ENCODE measurements at places on chromosomes 6 and 20.

DNA sequence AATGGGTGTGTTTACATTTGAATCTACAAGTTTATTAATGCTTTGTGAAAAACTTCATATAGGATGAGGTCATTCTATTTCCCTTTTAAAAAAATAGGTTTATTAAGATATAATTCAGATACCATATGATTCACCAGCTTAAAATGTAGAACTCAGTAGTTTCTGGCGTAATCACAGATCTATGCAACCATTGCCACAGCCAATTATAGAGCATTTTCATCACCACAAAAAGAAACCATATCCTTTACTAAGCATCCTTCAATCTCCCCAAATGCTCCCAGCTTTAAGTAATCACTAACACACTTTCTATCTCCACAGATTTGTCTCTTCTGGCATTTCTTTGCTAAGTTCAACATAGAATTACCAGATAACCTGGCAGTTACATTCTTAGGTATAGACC is 137.2 kb downstream of the PTPRT start:
- DNase-seq, result no peak

DNA sequence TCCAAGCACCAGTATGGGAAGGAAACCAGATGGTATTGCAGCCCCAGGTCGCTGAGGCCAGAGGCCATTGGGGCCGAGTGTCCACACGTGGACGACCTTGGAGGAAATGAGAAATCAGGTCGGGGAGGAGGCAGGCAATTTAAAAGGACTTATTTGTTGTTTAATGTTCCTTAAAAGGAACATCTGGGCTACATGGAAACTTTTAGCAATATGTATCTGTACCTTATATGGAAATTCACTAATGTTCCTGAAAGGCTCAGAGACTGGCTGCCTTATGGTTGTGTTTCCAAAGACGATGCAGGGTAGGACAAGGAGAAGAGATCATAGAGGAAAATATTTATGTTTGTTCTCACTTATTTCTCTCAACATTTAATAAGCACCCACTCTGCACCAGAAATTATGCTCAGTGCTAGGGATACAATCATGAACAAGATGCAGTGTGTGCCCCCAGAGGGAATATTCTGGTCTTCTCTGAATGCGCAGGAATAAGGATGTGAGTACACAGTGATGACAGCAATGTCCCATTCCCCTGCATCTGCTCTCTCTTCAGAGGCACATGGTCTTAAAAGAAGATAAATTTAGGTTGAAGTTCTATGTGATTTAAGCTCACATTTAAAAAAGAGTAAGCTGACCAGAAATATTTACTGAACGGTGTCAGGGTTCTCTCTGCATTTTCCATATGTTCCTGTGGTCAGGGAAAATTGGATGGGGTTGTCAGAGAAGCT is 3.4 kb downstream of the BNIP5 start:
- DNase-seq, result no peak

- no peak for DNase-seq
Observed at GRCh38 chr6:35435074-35435837, 16.9 kb upstream of the FANCE start.

- DNase-seq, result no peak
Observed at GRCh38 chr6:8674126-8674525, 238.8 kb upstream of the SLC35B3 start.

GRCh38 chr6:45375449-45375848 is 2.3 kb downstream of the SUPT3H start:
- DNase-seq, result no peak

DNA sequence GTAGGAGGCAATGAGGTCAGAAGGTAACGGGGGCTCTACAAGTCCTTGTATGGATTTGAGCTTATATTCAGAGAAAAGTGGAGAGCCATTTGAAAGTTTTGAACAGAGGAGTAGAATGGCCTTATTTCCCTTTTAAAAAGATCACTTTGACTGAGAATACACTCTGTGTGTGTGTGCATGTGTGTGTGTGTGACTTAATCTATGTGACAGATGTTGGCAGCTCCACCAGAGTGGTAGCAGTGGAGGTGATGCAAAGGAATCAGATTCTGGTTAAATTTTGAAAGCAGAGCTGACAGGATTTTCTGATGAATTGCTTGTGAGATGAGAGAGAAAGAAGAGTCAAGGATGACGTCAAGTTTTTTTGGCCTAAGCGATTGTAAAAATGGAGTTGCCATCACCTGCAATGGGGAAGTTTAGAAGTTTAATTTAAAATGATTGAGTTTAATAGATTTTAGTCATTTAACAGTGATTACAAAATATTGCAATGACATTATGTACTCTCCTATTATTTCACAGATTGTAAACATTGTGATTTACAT is 172.2 kb upstream of the HEY2 start:
- DNase-seq, result no peak

DNA sequence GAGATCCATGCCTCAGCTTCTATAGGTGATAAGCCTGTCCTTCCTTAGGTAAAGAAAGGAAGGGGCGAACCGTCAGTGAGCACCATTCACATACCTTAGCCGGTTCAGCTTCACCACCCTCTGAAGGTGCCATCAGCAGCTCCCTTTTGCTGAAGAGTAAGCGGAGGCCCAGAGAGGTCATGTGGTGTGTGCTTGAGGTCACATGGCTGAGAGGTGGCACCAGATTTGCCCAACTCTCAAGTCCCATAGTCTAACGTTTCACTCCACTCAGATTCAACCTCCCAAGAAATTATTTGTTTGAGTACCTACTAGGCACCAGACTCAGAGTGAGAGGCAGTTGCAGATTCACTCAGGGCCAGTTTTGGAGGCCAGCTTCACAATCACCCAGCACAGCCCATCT is 18.5 kb upstream of the RSPO4 start:
- no peak for DNase-seq

GRCh38 chr20:3190681-3191111 is 13.8 kb downstream of the DDRGK1 start:
- DNase-seq, result no peak

DNA sequence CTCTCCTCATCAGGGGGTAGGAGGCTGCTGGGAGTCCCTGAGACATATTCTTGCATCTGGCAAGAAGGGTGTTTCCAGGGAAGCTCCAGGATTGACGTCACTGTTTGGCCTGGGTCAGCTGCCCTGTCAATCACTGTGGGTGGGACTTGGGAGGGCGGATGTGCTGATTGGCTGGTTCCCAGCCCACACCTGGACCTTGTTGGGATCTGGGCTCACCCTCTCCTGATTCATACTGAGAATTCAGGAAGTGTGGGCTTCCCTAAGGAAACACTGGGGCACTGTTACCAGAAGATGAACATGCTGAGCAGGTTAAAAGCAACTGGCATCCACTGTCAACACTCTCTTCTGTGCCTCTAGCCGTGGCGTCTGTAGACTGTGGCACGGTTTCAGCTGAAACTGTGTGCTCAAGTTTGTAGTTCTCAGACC is 36.5 kb downstream of the CDH26 start:
- DNase-seq, result peak; percentile 2

DNA sequence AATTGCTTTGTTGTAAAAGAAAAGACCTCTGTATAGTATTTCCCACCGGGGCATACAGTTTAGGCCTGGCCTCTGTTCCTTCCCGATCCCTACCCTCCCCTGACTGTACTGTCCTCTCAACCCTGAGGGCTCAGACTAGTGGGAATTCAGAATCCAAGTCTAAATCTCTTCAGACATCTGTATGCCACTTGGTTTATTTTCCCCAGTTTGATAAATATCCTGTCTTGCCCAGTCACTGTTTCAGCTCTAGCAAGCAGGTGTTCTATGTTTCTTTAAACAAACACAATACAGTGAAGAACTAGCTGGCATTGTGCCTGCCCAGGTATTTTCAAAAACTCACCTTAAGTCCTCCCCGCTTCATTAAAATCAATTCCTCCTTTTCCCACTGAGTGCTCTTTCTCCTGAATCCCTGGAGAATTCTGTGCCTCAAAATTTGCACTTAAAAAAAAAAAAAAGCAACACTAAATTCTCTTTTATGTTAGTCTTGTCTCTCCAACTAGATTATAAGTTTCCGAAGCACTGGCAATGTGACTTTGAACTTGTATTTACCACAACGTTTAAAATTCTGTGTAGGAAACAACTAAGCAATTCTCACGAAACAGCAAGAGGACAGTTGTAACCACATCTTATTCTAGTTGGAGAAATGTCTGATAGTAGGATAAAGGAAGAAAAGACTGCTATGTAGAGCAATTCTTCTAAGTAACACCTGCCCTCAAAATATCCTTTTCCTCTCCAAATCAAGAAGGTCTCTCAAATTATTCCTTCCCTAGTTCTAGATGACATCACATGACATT is 112.0 kb upstream of the CARMIL1 start:
- no peak for DNase-seq

DNA sequence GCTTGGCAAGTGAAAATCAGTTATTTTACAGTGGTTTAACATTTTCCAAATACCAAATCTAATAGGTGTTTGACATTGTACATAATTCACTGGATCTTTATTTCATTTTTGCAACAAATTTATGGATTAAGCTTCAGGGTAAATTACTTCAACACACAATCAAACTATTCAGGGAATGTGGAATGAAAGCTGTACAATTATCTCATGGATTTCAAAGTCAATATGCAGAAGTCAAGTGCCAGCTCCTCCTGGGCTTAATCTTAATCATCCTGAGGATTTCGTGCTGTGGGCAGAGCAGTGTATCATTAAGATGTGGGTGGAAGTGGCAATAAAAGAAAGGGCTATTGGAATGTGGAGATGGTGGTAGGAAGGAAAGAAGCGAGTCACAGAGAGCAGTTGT is 548.8 kb downstream of the COL12A1 start:
- no peak for DNase-seq

- peak; percentile 7 for DNase-seq
Observed at GRCh38 chr20:45445805-45446562, 23.6 kb upstream of the WFDC2 start.

DNA sequence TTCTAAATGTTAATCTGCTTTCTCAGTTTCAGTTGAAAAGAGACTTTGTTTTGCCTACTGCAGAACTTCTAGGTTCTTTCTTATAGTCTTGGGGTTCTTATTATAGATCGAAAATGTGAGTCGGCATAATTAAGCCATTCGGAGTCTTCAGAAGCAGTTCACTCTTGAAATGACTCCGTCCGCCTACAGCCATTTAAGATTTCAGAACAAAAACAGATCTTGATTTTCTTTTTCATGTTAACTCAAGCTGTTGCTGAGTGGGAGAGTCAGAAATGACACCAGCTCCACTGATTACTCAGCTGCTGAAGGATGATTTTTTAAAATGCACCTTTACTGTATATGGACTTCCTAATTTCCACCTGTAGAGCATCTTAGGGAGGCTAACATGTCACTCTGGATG is 15.9 kb downstream of the PRDM1 start:
- DNase-seq, result no peak

- DNase-seq, result no peak
Observed at GRCh38 chr6:167996424-167997199, 859 bp upstream of the KIF25 start.

GRCh38 chr6:16227605-16228004 is 10.8 kb upstream of the GMPR start:
- no peak for DNase-seq

- no peak for DNase-seq
Observed at GRCh38 chr6:30565772-30566171, 5.5 kb upstream of the ABCF1 start.

GRCh38 chr6:142820338-142821051 is 124.5 kb downstream of the HIVEP2 start:
- peak; percentile 45 for DNase-seq

DNA sequence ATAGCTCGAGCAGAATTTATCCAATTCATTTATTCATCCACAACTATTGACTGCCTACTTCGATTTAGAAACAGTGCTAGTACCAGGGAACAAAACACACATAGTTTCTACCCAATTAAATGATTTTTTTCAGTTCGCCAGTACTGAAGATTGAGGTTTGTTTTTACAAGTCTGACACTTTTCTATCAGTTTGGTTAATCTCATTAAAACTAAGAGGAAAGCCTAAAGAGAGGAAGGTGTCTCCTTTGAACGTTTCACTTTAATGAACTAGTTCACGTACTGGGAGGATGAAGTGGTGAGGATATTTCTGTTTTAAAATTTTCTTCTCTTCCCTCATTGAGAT is 570 bp upstream of the ANKS1A start:
- DNase-seq, result no peak

DNA sequence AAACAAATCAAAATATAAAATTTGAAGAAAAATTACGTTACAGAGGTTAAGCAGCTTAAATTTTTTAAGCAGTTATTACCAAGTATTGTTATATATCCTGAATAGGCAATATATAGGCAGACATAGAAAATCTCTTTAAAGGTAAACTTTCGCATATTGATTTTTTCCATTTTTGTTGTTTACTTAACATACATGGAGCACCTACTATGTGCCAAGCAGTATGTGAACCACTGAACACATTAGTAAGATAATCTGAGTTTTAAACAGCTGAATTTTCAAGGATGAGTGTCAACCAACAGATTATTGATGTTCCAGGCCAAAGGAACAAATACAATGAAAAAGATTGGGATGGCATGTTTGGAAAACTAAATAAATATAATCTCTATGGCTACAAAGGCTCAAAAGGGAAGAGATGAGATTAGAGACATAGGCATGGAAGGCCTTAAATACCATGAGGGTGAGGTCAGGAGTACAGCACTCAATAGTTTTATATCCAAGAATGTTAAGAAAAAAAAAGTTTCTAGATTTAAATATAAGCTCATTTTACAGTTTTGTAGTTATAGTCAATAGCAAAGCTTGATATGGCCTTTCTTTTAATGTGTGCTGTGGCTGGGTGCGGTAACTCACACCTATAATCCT is 277.5 kb downstream of the PTPRK start:
- DNase-seq, result peak; percentile 75

GRCh38 chr6:71446470-71446869 is 157.9 kb downstream of the OGFRL1 start:
- no peak for DNase-seq

DNA sequence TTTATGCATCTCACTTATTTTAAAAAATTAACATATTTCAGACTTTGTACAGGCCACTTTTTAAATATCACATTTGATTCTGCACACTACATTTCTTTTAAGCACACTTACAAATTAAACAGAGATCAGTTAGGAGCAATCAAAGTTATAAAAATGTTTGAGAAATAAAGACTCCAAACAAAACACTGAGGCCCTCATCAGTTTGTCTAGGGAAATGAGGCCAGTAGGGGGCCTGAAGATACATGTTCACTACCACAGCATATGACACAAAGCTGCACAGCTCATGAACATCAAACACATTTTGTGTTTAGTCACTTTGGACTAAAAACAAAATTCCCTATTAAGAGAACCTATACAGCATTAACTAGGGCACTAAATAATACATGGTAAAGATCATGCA is 180.5 kb downstream of the PDE7B start:
- DNase-seq, result peak; percentile 82

GRCh38 chr20:1212607-1213396 is 9.5 kb downstream of the C20orf202 start:
- peak; percentile 73 for DNase-seq

All from fibroblast of the aortic adventitia (primary cell).